NAMALWA (cell line): ENCODE measurements at places on chromosomes 16 and 17.

GRCh38 chr16:17403859-17404545, 66.8 kb downstream of the XYLT1 start:
- DNase-seq: peak; percentile 16

DNA sequence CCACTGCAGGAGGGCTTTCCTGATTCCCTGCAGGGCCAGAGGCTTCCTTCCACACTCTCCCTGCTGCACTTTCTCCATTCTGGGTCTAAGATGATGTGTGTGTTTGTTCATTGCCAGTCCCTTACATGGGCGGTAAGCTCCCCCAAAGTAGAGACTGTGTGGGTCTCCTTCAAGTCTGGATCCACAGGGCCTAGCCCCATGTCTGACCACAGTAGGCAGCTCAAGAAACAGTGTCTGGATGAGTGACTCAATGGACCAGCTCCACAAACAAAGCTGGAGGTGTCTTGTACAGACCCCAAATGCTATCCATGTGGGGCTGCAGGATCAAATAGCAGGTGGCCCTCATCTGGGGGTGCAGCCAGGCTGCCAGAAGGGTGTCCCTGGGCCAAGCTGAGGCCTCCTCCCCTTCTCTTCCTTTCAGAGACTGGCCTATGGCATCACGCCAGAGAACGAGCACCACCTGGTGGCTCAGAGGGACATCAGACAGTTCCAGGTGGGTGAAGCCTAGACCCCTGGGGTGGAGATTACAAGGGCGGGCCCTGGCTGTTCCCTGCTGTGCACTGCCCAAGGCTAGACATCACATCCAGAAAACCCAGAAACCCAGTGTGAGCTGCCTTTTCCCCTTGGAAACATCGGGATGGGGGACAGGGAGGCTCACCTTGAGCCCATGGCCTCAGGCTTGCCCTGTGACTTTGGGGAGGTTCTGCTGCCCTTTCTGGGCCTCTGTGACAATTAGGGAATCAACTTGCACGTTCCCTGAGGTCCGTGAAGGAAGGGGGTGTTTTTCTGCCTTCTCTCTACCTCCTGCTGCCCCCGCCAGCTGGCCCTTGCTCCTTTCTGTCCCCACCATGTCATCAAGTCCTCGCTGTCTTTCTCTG, 45.9 kb downstream of the SLC6A2 start:
- DNase-seq: peak; percentile 76

GRCh38 chr17:6394055-6394606, 40.8 kb downstream of the AIPL1 start:
- no peak for DNase-seq

- peak; percentile 92 for DNase-seq
These were observed 977 bp upstream of the ZNF778 start for GRCh38 chr16:89216315-89217137.

DNA sequence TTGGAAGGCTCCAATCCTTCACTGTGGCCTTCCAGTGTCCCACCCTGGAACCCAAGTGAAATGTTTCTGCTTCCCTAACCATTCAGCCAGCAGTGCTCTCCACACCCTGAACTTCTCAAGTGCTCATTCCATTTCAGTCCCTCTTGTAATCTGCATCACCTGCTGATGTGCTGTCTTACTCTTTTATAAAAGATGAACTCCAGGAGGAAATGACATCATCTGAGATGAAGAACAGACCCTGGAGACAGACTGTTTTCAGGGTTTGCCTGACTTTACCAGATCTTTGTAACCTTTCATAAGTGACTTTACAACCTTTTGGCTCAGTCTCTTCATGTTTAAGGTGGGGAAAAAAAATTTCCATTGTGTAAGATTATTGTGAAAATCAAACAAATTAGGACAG, 61.3 kb downstream of the CNTNAP4 start:
- DNase-seq: no peak

GRCh38 chr17:76820561-76820960, 47.6 kb upstream of the MGAT5B start:
- DNase-seq: no peak

- DNase-seq: peak; percentile 68
These were observed 186.0 kb upstream of the TNRC6C start for GRCh38 chr17:77772461-77772897.

DNA sequence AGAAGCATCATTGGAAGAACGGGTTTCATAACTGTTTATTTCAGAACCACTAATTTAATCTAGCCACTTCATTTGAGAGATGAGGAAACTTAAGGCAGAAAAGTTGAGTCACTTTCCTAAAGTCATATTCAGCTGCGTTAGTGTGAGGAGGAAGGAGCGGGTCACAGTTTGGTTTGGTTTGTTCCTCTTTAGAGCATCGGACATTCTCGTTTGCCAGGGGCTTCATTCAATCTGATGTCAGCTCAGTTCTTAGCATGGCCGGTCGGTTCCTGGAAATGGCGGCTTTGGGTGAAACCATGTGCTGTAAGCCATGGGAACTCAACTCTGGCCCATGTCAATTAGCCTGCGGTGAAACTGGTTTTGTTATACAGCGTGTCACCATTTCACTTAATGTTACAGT, 186.5 kb downstream of the LGALS9B start:
- no peak for DNase-seq

- no peak for DNase-seq
These were observed 74.7 kb upstream of the RPH3AL start for GRCh38 chr17:427327-427726.

- no peak for DNase-seq
These were observed 8.4 kb downstream of the GLOD4 start for GRCh38 chr17:773467-774312.

DNA sequence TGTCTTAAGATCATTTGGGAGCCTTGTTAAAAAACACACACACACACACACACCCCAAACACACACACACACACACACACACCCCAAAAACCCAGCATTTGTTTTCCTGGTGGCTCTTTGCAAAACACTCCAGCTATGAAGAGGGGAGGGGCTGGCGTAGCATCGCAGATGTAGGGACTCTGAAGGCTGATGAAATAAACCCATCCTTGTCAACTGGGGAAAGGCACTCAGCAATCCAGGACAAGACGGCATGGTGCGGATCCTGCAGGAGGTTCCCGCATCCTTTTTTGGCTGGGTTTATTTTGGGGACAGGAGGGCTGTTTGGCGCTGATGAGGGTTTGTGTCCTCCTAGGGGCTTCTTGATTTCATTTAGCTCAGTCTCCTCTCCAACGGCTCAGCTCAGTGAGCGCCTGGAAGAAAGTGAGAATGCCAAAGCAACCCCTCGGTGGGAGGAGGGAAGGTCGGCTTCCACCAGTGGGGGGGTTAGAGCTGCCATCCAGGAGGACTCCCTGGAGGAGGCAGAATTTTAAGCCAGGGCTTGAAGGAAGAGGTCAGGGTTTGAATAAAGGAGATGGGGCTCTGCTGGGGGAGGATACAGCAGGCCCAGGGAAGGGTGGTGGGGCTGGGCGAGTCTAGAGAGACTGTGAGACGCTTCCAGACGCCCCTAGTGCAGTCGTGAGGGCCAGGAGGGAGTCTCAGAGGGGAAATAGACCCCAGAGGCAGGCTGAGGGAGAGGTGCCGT, 12.4 kb upstream of the GSE1 start:
- DNase-seq: no peak
